ENCODE measurements at places on chromosomes 1 and 21.
A peak's percentile ranks its signal among the peaks of the same experiment; 100 is the strongest.

- DNase-seq: no peak
These were observed 511.7 kb downstream of the USP25 start for GRCh38 chr21:16241479-16241963.

DNA sequence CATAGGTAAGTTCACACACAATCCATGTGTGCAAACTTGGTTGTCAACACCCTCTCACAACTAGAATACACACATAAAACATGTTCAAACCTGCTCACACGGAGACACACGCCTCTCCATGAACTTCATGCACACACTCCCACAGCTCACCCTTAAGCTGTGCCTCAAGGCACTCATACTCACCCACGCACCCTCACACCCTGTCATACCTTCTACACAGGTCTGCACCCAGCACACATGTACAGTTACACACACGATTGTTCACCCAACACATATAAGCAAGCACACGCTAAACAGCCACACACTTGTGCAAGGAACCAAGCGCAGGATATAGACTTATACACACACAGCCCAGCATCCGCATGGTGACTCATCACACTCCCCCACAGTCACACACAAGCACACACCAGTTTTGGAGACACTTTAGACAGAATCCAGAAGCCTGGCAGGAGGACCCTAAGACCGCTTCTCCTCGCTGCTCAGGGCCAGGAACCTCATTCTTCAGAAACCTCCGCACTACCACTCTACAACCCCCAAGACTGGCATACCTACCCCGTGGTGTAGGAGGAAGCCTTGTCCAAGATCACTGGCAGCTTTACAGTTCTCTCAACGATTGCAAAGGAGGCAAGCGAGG, 58.7 kb upstream of the ZC3H12A start:
- DNase-seq: no peak

DNA sequence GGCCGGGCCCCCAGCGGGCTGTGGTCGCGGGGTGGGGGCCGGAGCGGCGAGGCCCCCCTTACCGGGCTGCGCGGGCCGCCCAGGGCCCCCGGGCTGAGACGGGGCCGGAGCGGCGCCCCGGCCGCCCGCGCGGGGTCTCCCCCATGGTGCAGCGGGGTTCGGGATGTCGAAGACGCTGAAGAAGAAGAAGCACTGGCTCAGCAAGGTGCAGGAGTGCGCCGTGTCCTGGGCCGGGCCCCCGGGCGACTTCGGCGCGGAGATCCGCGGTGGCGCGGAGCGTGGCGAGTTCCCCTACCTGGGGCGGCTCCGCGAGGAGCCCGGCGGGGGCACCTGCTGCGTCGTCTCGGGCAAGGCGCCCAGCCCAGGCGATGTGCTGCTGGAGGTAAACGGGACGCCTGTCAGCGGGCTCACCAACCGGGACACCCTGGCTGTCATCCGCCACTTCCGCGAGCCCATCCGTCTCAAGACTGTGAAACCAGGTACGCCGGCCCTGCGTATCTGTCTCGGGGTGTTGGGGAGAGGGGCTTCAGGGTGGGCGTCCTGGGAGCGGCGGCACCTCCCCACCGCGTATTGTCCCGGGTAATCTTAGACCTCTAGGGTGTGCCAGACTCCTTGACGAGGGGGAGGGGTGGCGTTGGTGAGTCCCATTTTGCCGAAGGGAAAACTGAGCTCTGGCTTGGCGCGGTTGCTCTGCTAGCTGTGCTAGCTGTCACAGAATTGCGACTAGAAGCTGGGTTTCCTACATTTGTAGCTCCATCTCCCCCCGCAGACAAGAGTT, 745 bp downstream of the MAGI3 start:
- DNase-seq: peak; percentile 74

- DNase-seq: no peak
These were observed 11.0 kb downstream of the AGTRAP start for GRCh38 chr1:11746795-11747487.

GRCh38 chr1:16073490-16074119, at the start of gene FAM131C:
Gene FAM131C (minus strand): TSS chr1:16073651. CDS start chr1:16073442, 209 bp downstream.
- DNase-seq: no peak

DNA sequence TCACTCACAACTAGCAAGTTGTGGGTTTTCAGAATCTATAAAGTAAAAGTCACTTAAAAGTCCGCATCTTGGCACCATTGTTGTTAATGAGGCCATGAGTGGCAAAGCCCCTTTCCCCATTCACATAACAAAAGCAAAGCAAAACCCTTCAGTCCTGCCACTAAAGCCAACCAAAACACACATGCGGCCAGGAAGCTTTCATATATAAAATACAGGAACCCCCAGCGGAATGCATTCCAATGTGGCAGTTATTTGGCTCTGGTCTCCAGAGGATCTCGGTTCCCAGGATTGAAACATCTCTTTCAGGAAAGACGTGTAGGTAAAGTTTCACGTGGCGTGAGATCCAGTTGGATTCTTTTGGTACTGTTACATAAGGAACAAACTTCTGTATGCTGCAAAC, 2.5 kb upstream of the LBR start:
- DNase-seq: no peak

GRCh38 chr21:37742532-37742931, 173.7 kb downstream of the KCNJ6 start:
- no peak for DNase-seq

- no peak for DNase-seq
These were observed 9.4 kb downstream of the SLX9 start for GRCh38 chr21:44949161-44949778.

GRCh38 chr1:244094880-244095528, 43.9 kb downstream of the ZBTB18 start:
- DNase-seq: no peak

DNA sequence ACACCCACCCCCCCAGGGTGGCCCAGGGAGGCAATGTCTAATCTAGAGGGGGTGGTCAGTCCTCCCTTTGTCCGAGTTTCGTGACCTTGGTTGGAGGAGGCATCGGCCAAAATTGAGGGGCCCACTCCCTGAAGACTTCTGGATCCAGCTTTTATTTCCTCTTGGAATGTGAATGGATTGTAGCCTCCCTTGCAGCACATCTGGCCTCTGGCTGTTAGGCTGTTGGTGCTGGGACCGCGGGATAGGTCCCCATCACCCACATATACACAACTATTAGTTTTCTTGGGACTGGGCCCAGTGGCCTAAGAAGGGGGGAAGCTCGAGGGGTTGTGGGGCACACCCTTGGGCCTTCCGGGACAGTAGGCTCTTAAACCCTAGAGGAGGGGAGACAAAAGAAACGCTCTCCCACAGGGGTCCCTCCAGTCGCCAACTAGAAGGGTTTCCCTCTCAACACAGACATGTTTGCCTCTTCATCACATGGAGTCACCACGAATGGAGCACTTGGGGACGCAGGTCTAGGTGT, 2.5 kb downstream of the LHX4 start:
- peak; percentile 43 for DNase-seq
